ENCODE measurements at places on chromosomes 11 and 22.

DNA sequence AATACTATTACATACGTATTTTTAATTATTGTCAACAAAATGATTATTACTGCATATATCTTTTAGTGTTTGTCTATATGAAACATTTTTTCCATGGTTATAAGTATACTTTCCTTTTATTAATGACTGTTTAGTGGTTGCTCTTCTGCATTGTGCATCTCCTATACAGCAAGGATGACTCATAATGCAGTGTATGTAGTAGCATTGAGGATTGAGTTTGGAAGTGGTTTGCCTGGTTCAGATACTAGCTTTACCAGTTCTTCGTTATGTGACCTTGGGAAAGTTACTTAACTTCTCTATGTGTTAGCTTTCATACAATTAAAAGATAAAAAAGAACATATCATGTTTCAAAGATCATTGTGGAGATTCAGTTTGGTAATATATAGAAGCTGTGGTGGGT lies 44.1 kb downstream of the CHORDC1 start:
- DNase-seq: no peak

GRCh38 chr22:40196628-40197360 lies 19.1 kb downstream of the TNRC6B start:
- DNase-seq: no peak

DNA sequence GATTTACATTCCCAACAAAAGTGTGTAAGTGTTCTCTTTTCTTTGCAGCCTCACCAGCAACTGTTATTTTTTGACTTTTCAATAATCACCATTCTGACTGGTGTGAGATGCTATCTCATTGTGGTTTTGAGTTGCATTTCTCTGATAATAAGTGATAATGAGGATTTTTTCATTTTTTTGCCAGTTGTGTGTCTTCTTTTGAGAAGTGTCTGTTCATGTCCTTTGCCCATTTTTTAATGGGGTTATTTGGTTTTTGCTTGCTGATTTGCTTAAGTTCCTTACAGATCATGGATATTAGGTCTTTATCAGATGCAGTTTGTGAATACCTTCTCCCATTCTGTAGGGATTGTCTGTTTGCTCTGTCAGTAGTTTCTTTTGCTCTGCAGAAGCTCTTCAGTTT lies 107.7 kb downstream of the EHF start:
- no peak for DNase-seq

DNA sequence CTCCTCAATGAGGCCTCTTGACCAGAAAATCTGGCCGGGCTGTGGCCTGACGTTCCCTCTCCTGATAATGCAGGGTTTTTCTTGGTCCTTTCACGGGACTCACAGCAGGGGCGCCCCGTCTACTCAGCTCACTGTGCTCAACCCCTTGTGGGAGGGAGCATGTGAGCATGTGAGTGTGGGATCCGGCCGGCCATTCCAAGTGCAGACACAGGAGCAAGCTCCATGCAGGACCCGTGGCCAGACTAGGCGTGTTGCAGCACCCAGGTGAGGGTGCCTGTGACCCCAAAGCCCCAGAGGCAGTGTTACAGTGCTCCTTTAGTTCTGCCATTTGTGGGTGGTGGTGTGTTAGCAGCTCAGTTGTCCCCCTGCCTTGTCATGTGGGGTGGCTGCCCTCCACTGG lies 18.0 kb downstream of the DHCR7 start:
- DNase-seq: no peak

GRCh38 chr22:25068707-25069106 lies 116.2 kb downstream of the KIAA1671 start:
- no peak for DNase-seq

GRCh38 chr11:116641561-116642045 lies 131.2 kb downstream of the BUD13 start:
- no peak for DNase-seq

- no peak for DNase-seq
Measured at GRCh38 chr11:11382858-11383532, 29.9 kb upstream of the CSNK2A3 start.

GRCh38 chr11:94895451-94895850 lies 77.9 kb downstream of the CWC15 start:
- DNase-seq: no peak

- DNase-seq: no peak
Measured at GRCh38 chr22:50577987-50578775, at the start of gene CPT1B. TSS of gene CPT1B (minus strand) at chr22:50578427. CDS start at chr22:50577915, 512 bp downstream.

DNA sequence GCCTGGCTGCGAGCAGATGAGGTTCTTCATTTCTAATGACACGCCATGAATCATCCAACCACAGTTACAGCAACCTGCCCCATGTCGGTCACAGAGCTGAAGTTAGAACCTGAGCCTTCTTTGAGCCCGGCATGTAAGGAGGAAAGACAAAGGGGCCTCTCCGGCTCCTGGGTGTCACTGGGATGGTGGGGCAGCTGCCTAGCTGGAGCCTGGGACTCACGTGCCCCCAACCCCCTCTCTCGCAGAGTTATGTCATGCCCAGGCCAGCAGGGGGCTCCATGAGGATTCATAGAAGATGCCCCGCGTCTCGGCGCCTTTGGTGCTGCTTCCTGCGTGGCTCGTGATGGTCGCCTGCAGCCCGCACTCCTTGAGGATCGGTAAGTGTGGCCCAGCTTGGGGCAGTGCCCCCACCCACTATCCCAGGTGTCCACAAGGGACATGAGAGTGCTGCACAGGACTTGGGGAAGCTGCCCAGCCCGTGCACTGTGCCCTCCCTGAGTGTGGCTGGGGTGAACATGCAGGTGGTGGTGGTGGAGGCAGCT lies 148.5 kb downstream of the GRIK4 start:
- peak; percentile 22 for DNase-seq

DNA sequence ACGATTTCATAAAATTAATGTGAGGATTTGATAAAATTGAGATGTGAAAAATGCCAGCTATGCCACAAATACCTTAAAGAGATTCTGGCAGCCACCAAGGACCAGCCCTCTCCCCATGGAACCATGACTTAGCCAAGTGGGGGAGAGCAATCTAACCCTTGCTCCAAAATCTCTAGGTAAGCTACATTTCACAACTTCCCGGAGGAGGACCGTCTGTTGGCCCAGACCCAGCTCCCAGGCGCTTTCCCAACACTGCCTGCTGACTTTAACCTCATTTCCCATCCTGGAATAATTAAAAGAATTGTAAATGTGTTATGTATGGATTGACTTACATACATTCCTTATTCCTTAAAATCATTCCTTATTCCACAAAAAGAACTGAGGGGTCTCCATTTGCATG lies 47.5 kb upstream of the TENM4 start:
- no peak for DNase-seq

DNA sequence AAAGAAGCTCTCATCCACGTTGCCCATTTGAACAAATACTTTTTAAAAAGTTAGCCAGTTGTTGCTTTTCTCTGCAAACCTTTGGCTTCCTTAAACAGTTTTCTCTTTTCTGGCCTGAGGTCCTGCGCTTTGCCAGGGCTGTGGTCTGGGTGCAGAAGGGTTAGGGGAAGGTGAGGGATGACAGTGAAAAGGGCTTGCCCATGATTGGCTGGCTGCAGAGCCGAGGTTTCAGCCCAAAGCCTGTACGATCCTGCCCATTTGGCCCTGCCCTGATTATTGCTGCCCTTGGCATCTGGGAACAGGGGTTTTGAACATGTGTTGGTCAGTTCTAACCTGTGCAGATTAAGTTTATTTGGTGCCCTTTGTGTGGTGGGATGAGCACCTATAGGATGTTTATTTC lies 1.5 kb downstream of the INCENP start:
- peak; percentile 26 for DNase-seq
